ENCODE measurements at places on chromosomes 2 and 18.

DNA sequence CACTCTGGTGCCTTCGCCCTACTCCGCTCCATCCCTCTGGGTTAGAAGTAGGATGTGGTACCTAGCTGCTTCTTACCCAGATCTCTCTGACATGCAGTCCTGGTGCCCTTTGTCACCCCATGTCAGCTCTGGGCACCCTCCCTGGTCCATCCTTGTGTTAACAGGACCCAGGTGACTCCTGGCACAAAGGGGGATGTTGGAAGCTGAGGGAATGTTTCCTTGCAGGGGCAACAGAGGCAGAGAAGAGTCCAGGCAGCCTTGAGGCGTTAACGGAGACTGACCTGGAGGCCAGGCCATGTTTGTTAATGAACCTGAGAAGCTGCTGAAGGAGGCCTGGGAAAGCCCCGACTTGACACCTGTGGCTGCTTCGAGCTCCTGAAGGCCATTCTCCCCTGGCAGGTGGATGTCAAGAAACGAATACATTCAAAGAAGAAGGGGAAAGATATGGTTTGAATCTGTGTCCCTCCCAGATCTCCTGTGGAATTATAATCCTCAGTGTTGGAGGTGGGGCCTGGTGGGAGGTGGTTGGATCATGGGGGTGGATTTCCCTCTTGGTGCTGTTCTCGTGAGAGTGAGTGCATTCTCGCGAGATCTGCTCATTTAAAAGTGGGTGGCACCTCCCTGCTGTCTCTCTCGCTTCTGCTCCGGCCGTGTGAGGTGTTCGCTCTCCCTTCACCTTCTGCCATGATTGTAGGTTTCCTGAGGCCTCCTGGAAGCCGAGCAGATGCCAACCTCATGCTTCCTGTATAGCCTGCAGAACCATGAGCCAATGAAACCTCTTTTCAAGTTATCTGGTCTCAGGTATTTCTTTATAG, 31.4 kb downstream of the NPPC start:
- no peak for DNase-seq

- DNase-seq, result no peak
These were observed 46.3 kb downstream of the CDC42EP3 start for GRCh38 chr2:37625156-37625555.

DNA sequence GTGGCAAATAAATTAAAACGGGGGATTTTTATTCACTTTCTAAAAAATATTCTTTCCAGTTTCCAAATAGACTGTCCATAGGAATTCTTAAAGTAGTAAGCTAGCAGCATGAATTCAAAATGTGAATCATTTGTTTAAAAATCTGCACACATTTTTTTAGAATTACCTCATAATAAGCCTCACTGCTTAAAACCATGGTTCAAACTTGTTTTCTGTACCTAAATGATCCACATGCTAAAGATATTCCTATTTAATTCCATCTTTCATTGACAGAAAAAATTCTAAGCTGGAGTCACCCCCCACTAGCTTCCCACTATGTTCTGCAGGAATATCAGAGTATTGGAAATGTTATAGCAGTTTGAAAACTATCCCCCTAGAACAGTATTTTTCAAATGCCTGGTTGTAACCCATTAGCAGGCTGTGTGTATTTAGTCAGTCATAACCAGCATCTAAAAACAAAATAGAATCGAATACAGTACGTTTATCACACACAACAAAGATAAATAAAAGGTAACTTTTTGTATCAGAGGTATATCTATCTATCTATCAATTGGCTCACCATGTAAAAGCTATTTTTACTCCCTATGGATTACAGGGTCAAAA, 11.2 kb upstream of the IKZF2 start:
- DNase-seq, result no peak

- DNase-seq, result no peak
These were observed 65.5 kb upstream of the KLF7 start for GRCh38 chr2:207231106-207231865.

- DNase-seq, result peak; percentile 37
These were observed 476.3 kb downstream of the TRIB2 start for GRCh38 chr2:13193075-13193474.

GRCh38 chr18:45202061-45202460, 413.2 kb upstream of the SLC14A2 start:
- DNase-seq, result no peak

Measured in DND-41 (cell line).